Head of caudate nucleus (tissue), 42 donors: ENCODE measurements at places on chromosomes 4 and X.
A peak's percentile ranks its signal among the peaks of the same experiment; 100 is the strongest.

GRCh38 chrX:45591650-45592049 is 391.0 kb upstream of the DIPK2B start:
- DNase-seq, result no peak

GRCh38 chrX:110242371-110242770 is 75.5 kb downstream of the AMMECR1 start:
- DNase-seq, result no peak

DNA sequence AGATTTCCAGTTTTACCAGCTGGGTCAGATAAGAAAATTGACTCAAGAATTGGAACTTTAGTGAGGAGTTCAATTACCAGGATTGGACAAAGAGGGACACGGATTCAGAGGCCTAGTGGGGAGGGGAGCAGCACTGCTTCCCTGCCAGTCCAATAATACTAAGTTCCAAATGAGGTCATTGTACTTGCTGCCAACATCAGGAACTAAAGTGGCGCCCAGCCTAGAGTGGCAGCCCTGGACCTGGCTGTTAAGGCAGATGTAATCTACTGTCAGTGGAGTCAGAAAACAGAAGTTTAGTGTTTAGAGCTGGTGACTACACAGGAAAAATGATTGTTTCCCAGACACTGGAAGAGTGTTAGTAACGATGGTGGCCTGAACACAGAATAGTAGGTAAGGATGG is 42.7 kb upstream of the RAPGEF2 start:
- peak; percentile 26 for DNase-seq

DNA sequence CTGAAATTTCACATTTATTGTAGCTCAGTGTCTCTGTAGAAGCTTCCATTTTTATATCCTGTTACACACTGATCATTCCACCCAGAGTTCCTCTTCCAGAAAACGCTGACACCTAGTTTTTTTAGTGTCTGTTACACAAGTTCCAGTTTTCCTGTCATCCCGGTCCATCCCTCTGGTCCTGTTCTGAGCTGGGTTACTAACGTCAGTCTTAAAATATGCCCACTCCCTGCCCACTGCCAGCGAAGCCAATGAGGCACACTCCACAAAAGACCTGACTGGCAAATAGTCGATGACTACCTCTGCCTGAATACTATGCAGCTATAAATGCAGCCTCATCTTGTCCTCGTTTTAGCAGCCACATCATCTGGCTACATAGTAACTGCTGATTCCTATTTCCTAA is 30.9 kb upstream of the DDX3X start:
- DNase-seq, result no peak

DNA sequence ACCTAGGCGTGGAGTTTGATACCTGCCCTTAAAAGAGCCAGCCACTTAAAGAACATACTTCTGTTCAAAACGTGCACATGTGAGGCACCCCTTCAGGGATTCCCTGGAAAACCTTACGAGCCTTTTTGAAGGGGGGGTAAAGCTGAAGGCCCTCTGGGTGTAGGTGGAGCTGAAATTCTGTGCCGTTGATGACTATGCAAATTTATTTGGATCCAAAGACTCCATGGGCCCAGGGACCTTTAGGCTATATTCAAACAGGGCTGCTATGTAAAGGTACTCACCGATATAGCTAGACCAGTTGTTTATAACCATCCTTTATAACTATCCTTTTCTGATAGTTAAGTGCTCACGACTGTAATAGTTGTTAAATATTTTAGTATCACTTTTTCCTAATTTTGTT is 40.3 kb upstream of the NFXL1 start:
- DNase-seq, result no peak

GRCh38 chrX:154317391-154317995 is 21.9 kb downstream of the TKTL1 start:
- no peak for DNase-seq

DNA sequence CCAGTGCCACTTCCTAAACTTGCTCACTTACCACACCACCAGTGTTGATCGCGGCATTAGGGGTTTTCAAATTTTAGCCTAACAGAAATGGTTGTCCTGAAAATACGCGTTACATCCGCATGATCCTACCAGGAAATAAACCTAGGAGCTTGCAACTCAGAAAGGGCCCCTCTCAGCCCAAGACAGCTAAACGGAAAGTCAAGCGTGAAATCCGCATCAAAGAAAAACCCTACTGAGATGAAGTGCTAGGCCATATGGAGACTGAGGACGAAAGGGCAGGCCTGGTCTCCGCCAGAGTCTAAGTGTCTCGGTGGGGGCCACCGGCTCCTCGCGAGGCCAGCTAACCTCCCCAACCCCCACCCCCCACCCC is 626 bp downstream of the YTHDC1 start:
- DNase-seq, result no peak

DNA sequence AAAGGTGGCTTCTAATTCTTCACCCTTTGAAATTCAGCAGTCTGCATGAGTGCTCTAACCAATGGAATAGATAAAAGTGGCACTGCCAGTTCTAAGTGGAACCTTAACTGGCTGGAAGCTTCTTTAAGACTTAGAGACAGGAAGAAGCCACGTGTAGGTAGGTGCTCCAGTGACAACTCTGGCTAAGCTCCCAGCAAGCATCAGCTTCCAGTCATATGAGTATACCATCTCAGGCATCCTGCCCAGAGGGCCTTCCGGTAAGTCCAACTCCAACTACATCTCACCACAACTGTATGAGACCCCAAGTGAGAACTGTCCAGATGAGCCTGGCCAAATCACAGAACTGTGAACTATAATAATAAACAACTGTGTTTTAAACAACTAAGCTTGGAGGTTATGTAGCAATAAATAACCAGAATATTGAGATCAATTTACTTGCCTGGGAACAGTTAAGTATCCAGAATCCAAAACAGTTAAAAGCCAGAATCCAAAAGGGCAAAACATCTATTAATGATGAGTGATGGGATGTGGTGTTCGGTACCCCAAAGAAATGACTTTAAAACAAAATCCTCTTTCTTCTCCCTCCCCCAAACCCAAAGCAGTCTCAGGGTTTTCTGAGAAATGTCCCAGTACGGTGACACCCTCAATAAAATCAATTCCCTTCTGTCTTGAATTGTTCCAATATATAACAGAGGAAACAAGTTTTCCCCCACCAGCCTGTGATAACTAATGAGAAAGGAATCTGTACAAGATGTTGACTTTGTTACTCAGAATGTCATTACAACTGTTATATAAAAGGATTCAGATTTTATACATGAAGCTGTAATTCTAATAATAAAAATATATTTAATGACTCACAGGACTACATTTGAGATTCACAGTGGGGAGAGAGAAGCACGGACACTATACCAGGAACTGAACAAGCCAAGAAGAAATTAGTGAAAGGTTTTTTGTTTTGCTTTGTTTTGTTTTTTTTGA is 4.2 kb downstream of the TSPAN5 start:
- DNase-seq, result no peak

- DNase-seq, result no peak
These were observed 94.6 kb downstream of the COX18 start for GRCh38 chr4:72974694-72975487.

DNA sequence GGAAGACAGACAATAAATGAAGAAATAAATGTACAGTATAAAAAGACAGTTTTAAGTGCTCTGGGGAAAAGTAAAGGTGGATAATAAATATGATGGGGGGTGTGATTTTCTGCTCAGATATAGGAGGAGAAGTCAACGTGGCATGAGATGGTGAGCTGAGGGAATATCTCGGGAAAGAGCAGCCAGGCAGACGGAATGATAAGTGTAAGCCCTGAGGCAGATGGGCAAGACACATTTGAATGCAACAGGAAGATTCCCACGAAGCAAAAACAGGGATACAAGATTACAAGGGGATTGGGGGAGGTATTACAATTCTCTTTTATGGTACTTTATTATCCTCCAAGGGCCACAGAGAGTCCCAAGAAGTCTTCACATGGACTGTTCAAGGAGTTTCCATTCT is 11.1 kb downstream of the ANXA3 start:
- DNase-seq, result no peak

GRCh38 chr4:184599492-184600135 is 49.6 kb downstream of the CASP3 start:
- no peak for DNase-seq

DNA sequence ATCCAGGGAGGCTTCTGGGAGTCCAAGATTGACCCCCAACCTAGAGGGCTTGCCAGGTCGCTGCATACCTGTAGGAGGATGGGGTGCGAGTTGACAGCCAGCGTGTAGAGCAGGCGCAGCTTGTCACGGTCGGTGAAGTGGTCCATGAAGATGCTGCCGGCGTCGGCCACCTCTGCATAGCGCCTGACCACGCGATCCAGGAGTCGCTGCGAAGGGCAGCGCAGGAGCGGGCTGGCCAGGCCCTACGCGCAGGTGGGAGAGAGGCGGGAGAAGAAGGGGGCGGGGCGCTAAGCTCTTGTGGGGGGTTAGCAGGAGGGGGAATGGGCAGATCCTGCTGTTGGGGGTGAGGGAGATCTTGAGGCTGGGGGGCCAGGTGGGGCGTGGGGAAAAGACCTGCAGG is 43.0 kb downstream of the DIPK2B start:
- DNase-seq, result no peak

DNA sequence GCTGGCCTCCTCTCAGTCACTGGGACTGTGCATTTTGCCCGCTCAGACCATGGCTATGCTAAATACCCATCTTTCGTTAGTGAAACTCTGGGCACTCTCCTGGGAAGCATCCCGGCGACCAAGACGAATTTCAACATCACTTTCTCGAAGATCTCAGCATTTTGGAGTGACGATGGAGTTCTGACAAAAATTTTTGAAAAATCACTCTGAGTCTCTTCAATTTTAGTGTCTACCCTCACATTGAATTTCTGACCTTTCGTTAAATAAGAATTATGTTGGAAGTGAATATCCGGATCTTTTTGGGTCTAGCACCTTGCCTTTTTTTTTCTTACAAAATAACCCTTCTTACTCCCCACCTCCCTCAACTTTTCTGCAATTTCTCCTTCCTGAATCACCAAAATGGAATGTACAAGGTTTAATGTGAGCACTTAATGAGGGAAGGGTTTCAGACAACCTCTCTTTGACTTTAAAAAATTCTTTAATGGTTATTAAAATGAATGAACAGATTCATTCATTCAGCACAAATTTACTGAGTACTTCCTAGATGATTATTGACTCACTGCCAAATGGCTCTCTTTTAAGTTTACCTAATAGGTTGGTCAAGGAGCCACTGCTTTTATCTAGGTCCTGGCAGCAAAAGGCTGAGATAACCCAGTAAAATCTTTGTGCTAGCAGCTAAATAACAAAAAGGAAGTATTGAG is 746 bp upstream of the AADAT start:
- DNase-seq, result no peak

DNA sequence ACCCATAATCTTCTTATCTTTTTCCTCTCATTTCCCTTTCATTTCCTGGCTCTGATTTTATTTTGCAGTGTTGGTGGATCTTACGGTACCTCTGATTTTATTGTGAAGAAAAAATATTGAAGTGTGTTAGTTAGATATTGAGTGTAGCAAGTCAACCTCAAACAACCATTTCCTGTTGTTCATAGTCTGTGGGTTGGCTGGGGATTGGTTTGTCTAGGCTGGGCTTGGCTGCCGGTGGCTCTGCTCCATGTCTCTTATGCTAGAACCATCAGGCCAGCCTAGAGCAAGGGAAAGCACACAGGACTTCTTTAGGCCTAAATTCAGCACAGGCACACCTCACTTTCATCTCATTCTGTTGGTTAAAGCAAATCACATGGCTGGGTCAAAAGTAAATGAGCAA is 383.1 kb upstream of the LCORL start:
- no peak for DNase-seq

GRCh38 chr4:179485781-179486180 is 2043.5 kb upstream of the AGA start:
- no peak for DNase-seq

DNA sequence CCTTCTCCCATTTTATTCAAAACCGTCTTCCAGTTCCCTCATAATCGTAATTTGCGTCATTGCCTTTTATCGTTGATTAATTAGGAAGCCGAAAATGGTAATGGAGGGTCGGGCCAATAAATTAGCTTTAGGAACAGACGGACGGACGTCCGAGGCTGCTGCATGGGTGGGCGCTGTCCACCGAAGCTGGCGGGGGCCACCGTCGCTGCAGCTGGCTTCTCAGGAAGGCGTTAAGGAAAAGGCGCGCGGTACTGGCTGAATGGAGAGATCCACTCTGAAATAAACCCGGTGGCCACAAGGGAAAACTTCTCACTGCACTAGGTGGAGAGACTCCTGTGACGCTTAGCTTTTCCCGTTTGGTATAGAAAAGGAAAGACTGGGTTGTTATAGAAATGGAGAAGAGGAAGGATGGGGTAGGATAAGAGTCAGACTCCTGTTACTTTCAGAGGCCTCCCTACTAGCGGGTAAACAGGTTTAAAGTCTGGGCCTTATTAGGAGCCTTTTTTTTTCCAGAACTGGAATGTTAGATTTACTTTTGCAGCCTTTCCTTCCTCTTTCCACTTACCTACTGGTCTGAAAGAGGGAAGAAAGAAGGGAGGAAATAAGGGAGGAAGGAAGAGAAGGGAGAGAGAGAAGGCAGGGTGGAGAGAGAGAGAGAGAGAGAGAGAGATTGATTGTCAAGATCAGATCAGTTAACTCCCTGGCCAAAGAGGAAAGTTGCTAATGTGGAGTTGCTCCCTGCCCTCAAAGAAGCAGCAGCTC is 11.3 kb upstream of the PRDM8 start:
- DNase-seq, result no peak

DNA sequence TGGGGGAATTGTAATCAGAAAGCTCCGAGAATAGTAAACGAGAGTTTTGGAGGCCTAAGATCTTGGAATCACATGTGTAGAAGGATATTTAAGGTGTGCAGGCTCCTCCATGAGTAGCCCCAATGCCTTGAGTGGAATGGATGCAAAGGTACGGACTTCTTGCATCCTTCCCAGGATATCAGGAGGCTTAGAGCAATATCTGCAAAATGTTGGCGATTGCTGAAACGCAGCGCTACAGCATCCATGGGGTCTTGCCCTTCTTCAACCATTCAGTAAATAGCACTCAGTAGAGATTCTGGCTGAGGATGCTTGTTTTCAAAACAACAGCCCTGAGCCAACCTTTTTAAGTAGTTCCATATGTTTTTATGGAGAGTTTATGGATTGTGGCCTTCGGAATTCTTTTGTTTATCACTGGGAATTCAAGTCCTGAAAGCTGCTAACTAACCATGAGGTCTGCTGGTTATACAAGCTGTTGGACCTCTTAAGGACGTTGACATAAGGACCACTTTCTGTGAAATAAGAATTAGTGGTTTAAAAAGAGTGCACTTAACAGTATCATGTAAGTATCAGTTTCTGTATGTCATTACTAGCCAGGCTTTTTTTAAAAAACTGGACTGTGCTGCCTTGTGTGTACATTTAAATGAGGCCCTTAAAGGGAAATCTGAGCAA is 228.8 kb upstream of the PGRMC2 start:
- no peak for DNase-seq

GRCh38 chr4:185113340-185113739 is 29.7 kb upstream of the SLC25A4 start:
- no peak for DNase-seq

- peak; percentile 30 for DNase-seq
These were observed 1.7 kb downstream of the SLC25A4 start for GRCh38 chr4:185144601-185145240.

GRCh38 chrX:35439034-35439660 is 359.0 kb upstream of the MAGEB16 start:
- DNase-seq, result no peak

DNA sequence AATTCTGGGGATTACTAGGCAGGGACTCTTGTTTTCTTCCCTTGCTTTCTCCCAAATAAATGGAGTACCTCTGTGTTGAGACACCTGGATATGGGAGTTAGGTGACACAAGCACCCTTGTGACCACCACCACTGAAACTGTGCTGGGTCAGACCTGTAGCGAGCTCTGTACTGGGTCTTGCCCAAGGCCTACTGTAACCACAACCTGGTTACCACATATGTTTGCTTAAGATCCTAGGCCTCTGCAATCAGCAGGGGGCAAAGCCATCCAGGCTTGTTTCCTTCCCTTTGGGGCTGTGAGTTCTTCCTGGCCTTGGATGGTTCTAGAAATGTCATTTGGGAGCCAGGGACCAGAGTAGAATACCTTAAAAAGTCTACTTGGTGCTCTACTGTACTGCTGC is 49.4 kb downstream of the LPAR4 start:
- DNase-seq, result no peak
